Endodermal cell (in vitro differentiated cells): ENCODE measurements at places on chromosomes 7 and 10. TPM values are rescaled to one million over a fixed set of nuclear protein-coding genes. Genes with fewer than 3 reads are reported as not detected.

FAM24B gene
- total RNA-seq: 2.6 and 2.9 TPM in 2 replicates

GPC2 gene
- total RNA-seq: 40.0 to 56.1 TPM (median 51.8 TPM) in 3 replicates

LBX1 gene
- not detected in 2 replicates for total RNA-seq

DNA sequence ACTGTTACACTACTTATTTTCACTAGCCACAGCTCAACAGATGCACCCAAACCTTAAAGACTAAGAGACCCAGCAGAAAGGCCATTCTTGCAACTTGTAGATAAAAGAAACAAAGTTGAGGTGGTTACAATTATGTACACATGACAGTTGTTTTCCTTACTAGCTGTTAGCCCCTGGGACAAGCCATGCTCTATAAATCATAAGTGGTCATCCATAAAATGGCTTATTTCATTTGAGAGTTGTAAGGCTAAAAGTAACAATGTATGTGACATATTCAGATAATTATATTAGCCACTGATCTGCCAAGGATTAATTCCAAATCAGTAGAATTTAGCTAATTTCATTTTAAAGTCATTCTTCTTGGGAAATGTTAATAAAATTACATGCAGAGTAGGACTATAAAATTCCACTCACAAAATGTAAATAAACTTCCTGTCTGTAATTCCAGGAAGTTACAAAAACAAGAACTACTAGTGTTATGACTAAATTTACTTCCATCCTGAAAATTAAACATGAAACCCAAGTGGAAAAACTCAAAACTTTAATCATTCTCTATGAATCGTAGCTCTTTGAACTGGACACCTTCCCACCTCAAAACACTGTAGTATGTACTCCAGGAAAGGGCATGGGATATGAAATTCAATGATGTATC, 13.3 kb downstream of the SLC37A3 start:
- H3K4me1 ChIP-seq: no peaks in the 10 kb centered on the region
- no peak for DNase-seq
- no peak overlapping the region for H3K27ac ChIP-seq
- peaks cover 30% of the 10 kb centered on the region for H3K36me3 ChIP-seq
- no peak overlapping the region for H3K4me3 ChIP-seq
- no peaks in the 10 kb centered on the region for H3K27me3 ChIP-seq

GRCh38 chr10:22285130-22285529, 31.1 kb upstream of the COMMD3 start:
- no peak for DNase-seq
- H3K27me3 ChIP-seq: no peaks in the 10 kb centered on the region
- H3K27ac ChIP-seq: no peak overlapping the region
- no peak overlapping the region for H3K4me3 ChIP-seq
- H3K4me1 ChIP-seq: no peaks in the 10 kb centered on the region

DNA sequence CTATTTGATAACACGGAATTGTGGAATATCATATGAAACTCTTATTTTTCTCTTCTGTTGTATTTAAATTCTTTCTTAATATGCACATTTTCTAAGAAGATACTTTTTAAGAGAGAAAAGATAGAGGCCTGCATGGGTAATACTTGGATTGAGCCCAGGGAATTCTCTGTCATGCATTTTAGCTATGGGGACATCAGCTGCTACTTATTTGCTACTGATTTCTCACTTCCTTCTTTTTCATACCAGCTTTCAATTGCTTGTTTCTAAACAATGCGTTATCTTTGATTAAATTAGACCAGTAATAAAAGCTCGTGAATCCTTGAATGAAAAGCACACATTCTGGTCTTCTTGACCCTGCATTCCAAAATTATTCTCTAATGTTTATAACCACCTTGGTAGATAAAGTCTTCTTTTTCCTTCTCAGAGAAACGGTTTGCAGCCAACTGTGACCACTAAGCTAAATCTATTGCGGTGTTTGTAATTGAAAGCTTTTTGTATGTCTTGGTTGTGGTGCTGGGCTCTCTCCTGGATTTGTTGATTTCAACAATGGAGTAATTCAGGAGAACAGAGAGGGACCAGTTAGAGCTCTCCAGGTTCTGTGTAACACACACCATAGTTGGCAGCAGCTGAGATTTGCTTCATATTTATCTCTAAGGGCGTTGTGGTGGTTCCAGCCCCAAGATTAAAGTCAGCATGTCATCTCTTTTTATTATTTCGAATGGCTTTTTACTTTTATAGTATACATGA, 139.3 kb downstream of the PPP1R9A start:
- no peak overlapping the region for H3K4me3 ChIP-seq
- H3K27me3 ChIP-seq: no peaks in the 10 kb centered on the region
- DNase-seq: no peak
- no peaks in the 10 kb centered on the region for H3K36me3 ChIP-seq

GRCh38 chr7:81926-82756, 110.2 kb upstream of the FAM20C start:
- no peaks in the 10 kb centered on the region for H3K36me3 ChIP-seq
- H3K27me3 ChIP-seq: no peaks in the 10 kb centered on the region
- H3K4me3 ChIP-seq: no peak overlapping the region
- no peaks in the 10 kb centered on the region for H3K4me1 ChIP-seq
- no peak overlapping the region for H3K27ac ChIP-seq

GRCh38 chr10:34116220-34116641, 698.9 kb downstream of the PARD3 start:
- no peak overlapping the region for H3K27ac ChIP-seq
- no peak overlapping the region for H3K4me3 ChIP-seq
- H3K27me3 ChIP-seq: no peaks in the 10 kb centered on the region

DNA sequence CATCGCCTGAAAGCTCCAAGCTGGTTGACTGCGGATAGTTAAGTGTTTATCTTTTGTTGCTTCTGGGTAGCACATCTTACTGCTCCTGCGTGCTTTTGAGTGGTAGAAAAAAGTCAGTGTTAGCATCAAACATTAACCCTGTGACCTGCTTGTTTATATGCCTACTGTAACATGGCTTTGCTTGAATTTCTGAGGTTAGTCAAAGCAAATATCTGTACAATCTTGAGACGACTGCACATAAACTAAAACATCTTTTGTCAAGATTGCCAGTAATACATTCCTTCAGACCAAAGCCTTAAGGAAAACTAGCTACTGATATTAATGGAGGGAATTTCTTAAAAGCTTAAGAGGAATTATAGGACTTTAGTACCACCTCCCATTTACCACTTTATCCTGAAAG, 163.7 kb downstream of the BAMBI start:
- H3K4me1 ChIP-seq: no peaks in the 10 kb centered on the region
- H3K27me3 ChIP-seq: no peaks in the 10 kb centered on the region
- no peak overlapping the region for H3K27ac ChIP-seq

GRCh38 chr7:158407581-158408317, 179.9 kb downstream of the PTPRN2 start:
- H3K36me3 ChIP-seq: no peaks in the 10 kb centered on the region
- no peaks in the 10 kb centered on the region for H3K27me3 ChIP-seq
- DNase-seq: no peak
- no peaks in the 10 kb centered on the region for H3K4me1 ChIP-seq

DNA sequence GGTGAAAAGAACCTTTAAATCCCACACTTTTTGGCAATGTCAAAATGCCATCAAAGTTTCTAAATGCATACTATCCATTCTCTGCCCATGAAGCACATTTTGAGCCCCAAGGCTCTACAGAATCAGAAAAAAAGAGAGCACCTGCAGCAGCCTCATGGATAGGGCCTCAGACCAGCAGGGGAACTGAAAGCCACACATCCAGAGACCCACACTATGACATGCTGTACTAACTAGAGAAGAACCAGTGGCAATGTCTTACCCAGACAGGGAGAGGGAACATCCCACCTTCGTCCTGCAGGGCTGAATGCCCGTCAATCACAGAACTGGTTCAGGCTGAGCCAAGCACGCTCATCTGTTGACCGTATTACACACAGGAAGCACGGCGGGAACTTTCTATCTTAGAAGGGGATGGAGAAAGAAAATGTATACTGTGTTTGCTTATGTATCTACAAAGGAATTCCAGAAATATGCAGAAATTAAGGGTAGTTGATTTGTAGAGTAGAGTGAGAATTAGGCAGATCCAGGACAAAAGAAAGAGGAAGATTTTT, 237.2 kb downstream of the GLI3 start:
- H3K36me3 ChIP-seq: no peaks in the 10 kb centered on the region
- H3K4me1 ChIP-seq: no peaks in the 10 kb centered on the region
- no peak overlapping the region for H3K27ac ChIP-seq
- no peak overlapping the region for H3K4me3 ChIP-seq
- H3K27me3 ChIP-seq: no peaks in the 10 kb centered on the region
- DNase-seq: no peak

DNA sequence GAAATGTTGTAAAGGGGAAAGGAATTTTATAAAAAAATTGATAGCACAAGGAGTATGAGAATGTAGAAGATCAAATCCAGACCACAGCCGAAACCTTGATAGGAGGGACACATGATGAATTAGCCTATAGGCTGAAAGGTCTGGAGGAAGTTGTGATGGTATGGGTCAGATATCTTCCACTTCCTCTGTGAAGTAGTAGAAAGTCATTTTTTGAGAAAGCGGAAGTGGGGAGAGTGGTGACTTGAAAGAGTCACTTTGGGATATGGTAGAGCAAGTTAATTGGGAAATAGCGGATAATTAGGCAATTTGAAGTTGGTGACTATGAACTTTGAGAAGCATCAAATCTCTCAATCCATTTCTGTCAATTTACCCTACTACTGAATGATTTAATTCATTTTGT, 99.4 kb downstream of the GRM8 start:
- H3K27me3 ChIP-seq: no peaks in the 10 kb centered on the region
- H3K4me3 ChIP-seq: no peak overlapping the region
- no peak for DNase-seq
- H3K27ac ChIP-seq: no peak overlapping the region
- H3K4me1 ChIP-seq: no peaks in the 10 kb centered on the region

GRCh38 chr7:134480730-134481129, 21.8 kb upstream of the AKR1B1 start:
- H3K36me3 ChIP-seq: no peaks in the 10 kb centered on the region
- H3K27me3 ChIP-seq: no peaks in the 10 kb centered on the region
- no peak overlapping the region for H3K4me3 ChIP-seq
- no peaks in the 10 kb centered on the region for H3K4me1 ChIP-seq
- no peak overlapping the region for H3K27ac ChIP-seq

- no peaks in the 10 kb centered on the region for H3K36me3 ChIP-seq
- H3K27me3 ChIP-seq: no peaks in the 10 kb centered on the region
- DNase-seq: no peak
- H3K27ac ChIP-seq: no peak overlapping the region
- H3K4me1 ChIP-seq: peaks cover 23% of the 10 kb centered on the region
These were observed 99.6 kb downstream of the NPSR1 start for GRCh38 chr7:34757570-34758110.

DNA sequence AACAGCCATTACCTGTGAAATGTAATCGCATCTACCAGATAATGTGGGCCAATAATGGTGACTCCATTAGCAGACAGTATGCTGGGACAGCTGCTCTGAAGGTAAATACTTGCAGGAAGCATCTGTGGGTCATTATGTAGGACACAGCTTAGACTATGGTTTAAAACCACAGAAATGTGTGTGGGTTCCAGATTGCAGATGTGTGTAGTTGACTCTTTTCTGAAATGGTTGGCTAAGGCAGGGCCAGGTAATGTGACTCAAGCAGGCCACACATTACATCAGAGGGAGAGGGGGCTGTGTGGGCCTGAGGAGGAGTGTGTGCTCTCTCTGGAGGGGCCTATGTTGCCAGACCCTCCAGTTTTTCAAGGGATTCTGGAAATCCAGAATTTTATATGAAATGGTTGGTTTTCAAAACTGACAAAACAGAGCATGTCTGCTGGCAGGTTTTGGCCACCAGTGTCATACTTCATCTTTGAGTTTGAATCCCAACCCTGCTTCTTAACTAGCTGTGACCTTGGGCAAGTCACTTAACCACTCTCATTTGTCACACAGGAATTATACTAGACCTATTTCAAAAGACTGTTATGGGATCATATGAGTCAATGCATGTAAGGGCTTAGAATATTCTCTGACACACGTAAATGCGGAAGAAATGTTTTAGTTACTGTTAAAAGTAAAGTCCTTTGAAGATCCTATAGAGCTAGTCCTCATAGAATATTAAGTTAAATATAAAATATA, 64.5 kb downstream of the MCMBP start:
- H3K36me3 ChIP-seq: peaks cover 33% of the 10 kb centered on the region
- no peak overlapping the region for H3K4me3 ChIP-seq
- DNase-seq: no peak
- no peaks in the 10 kb centered on the region for H3K4me1 ChIP-seq

GRCh38 chr10:78266741-78267469, 233.2 kb downstream of the RPS24 start:
- H3K4me3 ChIP-seq: no peak overlapping the region
- no peaks in the 10 kb centered on the region for H3K27me3 ChIP-seq
- no peaks in the 10 kb centered on the region for H3K4me1 ChIP-seq
- no peak for DNase-seq
- no peaks in the 10 kb centered on the region for H3K36me3 ChIP-seq
- no peak overlapping the region for H3K27ac ChIP-seq

GRCh38 chr7:130884437-130885417, 150.7 kb upstream of the KLF14 start:
- H3K27ac ChIP-seq: no peak overlapping the region
- no peaks in the 10 kb centered on the region for H3K4me1 ChIP-seq
- H3K27me3 ChIP-seq: no peaks in the 10 kb centered on the region
- no peak overlapping the region for H3K4me3 ChIP-seq
- no peaks in the 10 kb centered on the region for H3K36me3 ChIP-seq
- DNase-seq: no peak

GRCh38 chr10:69065406-69066361, 22.2 kb upstream of the SRGN start:
- DNase-seq: no peak
- no peaks in the 10 kb centered on the region for H3K4me1 ChIP-seq
- no peak overlapping the region for H3K4me3 ChIP-seq
- H3K27ac ChIP-seq: no peak overlapping the region
